ENCODE measurements at places on chromosomes 3 and 15. TPM values are rescaled to one million over a fixed set of nuclear protein-coding genes. Genes with fewer than 3 reads are reported as not detected.

GRCh38 chr3:149510480-149510879 is 36.0 kb downstream of the TM4SF4 start:
- no peak overlapping the region for H3K27ac ChIP-seq
- DNase-seq = no peak
- no peaks in the 10 kb centered on the region for H3K36me3 ChIP-seq
- H3K27me3 ChIP-seq = no peaks in the 10 kb centered on the region
- H3K4me3 ChIP-seq = no peak overlapping the region

Gene PLA1A
- 2.9 TPM for total RNA-seq

DNA sequence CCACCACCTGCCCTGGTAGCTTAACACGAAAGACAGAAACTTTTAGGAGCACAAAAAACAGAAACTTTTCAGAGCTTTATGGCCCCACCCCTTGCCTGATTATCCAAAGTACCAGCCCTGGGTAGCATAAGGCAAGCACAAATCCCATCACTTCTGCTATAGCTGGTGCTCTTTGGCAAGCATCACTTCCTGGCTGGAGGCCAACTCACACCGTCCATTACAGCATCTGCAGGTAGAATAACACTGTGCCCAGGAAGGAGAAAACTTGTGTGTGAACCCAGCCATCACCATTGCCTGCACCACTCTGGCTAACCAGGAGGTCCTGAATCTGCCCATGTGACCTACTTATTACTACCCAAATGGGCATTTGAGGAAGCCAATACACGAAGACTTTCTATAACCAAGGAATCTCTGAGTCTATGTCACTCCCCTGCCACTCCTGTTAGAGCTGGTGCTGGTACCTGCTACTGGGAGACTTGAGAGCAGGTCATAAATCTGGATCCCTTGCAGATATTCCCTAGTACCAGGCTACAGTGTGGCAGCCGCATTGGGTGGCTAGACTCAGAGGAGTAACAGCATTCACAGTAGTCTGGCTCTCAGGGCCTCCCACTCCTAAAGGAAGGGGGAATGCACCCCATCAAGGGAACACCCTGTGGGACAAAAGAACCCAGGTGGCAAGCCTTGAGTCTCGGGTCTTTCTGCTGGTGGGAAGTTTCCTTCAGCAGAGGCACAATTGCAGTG is 73.3 kb upstream of the AKAP13 start:
- H3K4me3 ChIP-seq = no peak overlapping the region
- no peak overlapping the region for H3K27ac ChIP-seq
- no peak for DNase-seq
- no peaks in the 10 kb centered on the region for H3K36me3 ChIP-seq
- no peaks in the 10 kb centered on the region for H3K4me1 ChIP-seq

DNA sequence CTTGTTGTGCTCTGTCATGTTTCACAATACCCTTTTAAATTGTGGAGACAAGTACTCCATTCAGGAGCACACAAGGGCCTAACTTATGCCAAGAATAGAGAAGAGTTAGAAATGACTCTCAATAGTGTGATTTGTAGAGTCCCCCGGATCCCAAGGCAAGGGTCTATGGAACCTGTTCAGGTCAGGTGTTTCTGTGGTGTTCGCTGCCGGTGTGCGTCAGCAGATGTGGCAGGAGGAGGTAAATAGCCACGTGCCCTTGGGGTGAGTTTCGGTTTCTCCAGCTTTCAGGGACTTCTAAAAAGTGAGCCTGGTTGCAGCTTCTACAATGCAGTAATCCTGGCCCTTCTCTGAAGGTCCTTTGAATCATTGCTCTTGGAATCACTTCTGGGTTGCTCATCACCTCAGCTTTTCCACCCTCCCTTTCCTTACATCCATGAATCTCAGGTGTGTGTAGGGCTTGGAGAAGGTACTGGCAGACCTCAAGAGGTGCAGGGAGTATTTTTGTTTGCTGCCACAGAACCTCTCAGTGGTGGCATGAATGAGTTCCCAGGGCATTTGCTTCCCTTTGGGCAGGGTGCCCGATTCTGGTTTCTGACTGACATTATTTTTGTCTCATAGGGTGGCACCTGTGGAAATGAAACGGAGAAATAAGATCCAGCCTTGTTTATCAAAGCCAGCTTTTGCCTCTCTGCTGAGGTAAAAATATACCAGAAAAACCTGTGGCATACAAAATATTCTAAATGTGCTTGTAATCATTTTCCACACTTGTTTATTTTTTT is 7.3 kb downstream of the ST3GAL6 start:
- H3K27ac ChIP-seq = no peak overlapping the region
- H3K27me3 ChIP-seq = no peaks in the 10 kb centered on the region
- H3K4me3 ChIP-seq = no peak overlapping the region
- H3K4me1 ChIP-seq = no peaks in the 10 kb centered on the region
- DNase-seq = no peak

GRCh38 chr3:99313485-99313884 is 324.9 kb upstream of the COL8A1 start:
- no peak overlapping the region for H3K27ac ChIP-seq
- H3K36me3 ChIP-seq = no peaks in the 10 kb centered on the region
- no peak overlapping the region for H3K4me3 ChIP-seq
- DNase-seq = no peak

Gene CDCP1
- total RNA-seq = 14.4 TPM

DNA sequence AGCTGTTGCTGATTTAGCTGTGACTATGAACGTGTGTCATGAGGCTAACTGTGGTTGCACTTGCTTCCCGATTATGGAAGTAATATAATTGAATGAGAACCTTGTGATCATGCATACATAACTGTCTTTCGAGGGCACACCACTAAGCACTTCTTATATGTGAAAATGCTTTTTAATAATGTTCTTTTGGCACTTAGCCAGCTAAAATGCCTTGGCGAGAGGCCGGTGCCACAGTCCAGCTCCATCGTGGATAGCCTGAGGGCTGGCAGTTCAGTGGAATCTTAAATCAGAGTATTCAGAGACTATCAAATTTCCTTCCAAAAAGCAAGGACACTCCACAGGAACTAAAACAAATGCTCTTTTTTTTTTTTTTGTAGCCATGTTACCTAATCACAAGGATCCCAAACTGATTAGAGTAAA is 161.6 kb upstream of the FRMD4B start:
- H3K4me1 ChIP-seq = no peaks in the 10 kb centered on the region
- no peak overlapping the region for H3K4me3 ChIP-seq
- no peak for DNase-seq
- no peaks in the 10 kb centered on the region for H3K36me3 ChIP-seq

DNA sequence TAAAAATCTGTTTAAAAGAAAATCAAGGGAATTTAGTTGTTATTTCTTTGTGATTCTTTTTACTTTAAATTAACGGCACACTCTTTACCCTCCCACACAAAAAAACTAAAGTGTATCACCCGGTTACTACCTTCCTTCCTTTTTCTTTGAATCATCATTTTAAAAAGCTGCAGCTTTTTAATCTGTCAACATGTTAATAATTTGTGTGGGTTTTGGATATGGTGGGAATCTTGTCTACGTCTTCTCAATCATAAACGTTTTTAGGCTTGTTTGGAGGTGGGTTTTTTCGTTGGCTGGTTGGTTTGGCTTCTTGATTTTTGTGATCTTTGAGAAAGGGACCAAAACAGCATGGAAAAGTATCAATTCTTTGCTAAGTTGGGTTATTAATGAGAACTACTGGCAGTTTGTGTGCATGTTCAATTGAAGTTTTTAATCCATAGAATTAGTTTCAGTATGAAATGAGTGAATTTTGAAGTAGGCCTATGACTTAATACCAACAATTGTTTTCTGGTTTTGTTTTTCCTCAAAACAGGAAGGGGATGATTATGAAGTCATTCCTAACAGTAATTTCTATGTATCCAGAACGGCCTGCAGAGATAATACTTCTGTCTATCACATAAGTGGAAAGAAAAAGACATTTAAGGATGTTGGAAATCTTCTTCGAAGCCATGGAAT is 4.5 kb downstream of the SMC4 start:
- no peak for DNase-seq
- H3K4me3 ChIP-seq = no peak overlapping the region
- no peaks in the 10 kb centered on the region for H3K27me3 ChIP-seq
- no peak overlapping the region for H3K27ac ChIP-seq
- H3K4me1 ChIP-seq = no peaks in the 10 kb centered on the region

GRCh38 chr15:95017666-95018328 is 786.4 kb downstream of the MCTP2 start:
- no peaks in the 10 kb centered on the region for H3K27me3 ChIP-seq
- H3K4me1 ChIP-seq = no peaks in the 10 kb centered on the region
- no peak overlapping the region for H3K27ac ChIP-seq

DNA sequence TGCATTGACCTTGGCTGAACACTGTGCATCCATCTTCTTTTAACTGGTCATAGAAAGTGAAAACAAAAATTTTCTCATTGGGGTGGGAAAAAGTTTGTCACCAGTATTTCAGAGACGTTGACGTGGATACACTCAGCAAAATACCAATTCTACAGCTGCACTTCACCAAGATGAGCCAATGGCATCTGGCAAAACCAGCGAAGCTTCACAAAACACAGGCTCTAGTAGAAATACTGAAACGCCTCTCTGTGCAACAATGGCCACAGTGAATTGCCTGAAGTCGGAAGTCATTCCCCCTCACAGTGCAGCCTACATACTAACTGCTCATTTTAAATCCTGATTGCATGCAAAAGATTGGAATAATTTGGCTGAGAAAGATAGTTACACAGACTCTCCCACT is 17.0 kb downstream of the PCYT1A start:
- no peaks in the 10 kb centered on the region for H3K36me3 ChIP-seq
- H3K4me3 ChIP-seq = no peak overlapping the region
- no peak for DNase-seq
- H3K27ac ChIP-seq = no peak overlapping the region
- no peaks in the 10 kb centered on the region for H3K27me3 ChIP-seq

GRCh38 chr3:131501949-131502348 is 822 bp downstream of the MRPL3 start:
- no peak for DNase-seq
- H3K27ac ChIP-seq = no peak overlapping the region
- H3K4me3 ChIP-seq = peak overlapping the region; percentile 88
- H3K36me3 ChIP-seq = no peaks in the 10 kb centered on the region

Gene SLC12A1
- total RNA-seq = not detected

- H3K36me3 ChIP-seq = no peaks in the 10 kb centered on the region
- no peaks in the 10 kb centered on the region for H3K27me3 ChIP-seq
- H3K4me1 ChIP-seq = no peaks in the 10 kb centered on the region
- no peak overlapping the region for H3K4me3 ChIP-seq
- H3K27ac ChIP-seq = no peak overlapping the region
- no peak for DNase-seq
Observed at GRCh38 chr3:71972031-71972430, 187.1 kb upstream of the PROK2 start.

GRCh38 chr3:51343918-51344687 is 41.0 kb upstream of the MANF start:
- H3K27ac ChIP-seq = no peak overlapping the region
- no peak for DNase-seq
- no peaks in the 10 kb centered on the region for H3K27me3 ChIP-seq
- H3K4me1 ChIP-seq = peaks cover 4% of the 10 kb centered on the region
- H3K36me3 ChIP-seq = no peaks in the 10 kb centered on the region

GRCh38 chr3:183308751-183309150 is 55.7 kb downstream of the B3GNT5 start:
- H3K36me3 ChIP-seq = no peaks in the 10 kb centered on the region
- H3K4me3 ChIP-seq = no peak overlapping the region
- H3K4me1 ChIP-seq = no peaks in the 10 kb centered on the region
- H3K27me3 ChIP-seq = no peaks in the 10 kb centered on the region
- no peak overlapping the region for H3K27ac ChIP-seq

Gene KLF15
- 37.1 TPM for total RNA-seq

Gene AADAC
- not detected for total RNA-seq

Gene CELF6
- 7.0 TPM for total RNA-seq

GRCh38 chr3:36456784-36457183 is 76.5 kb downstream of the STAC start:
- H3K4me3 ChIP-seq = no peak overlapping the region
- no peak overlapping the region for H3K27ac ChIP-seq
- H3K4me1 ChIP-seq = no peaks in the 10 kb centered on the region
- DNase-seq = no peak
- H3K36me3 ChIP-seq = no peaks in the 10 kb centered on the region
- H3K27me3 ChIP-seq = no peaks in the 10 kb centered on the region

Gene THPO
- 1.3 TPM for total RNA-seq

DNA sequence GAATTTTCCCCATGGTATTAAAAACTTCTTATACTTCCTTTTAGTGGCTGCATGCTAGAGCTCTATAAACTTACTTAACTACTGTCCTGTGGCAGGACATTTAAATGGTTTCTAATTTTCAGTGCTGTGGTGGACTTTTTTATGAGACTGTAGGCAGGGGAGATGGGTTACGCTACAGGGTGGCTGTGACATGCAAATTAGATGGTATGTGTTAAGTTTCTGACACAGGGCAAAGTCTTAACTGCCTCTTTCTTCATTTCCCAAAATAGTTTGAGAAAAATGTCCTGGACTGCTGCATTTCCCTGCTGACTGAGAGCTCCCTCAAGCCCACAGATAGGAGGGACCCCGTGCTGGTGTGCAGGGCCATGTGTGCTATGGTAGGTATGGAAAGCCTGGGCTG is 22.0 kb downstream of the TGM4 start:
- no peak overlapping the region for H3K4me3 ChIP-seq
- H3K4me1 ChIP-seq = no peaks in the 10 kb centered on the region
- no peak for DNase-seq
- H3K36me3 ChIP-seq = no peaks in the 10 kb centered on the region
- H3K27me3 ChIP-seq = no peaks in the 10 kb centered on the region

DNA sequence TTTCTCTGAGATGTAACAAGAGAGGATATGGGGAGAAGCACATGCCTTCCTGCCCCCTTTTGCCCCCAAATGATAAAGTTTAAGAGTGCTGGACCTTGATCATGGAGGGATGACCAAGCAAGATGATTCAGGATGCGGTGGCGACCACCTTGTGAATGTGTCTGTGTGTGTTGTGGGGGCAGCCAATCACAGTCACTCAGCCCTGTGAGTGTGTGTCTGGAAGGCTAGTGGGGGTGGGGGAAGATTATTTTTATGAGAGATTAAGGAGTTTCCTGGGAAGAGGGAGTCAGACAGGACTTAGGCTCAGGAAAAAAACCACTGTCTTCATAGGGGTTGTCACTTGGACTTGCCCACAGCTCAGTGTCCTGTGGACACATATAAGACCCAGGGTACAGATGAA is 57.8 kb upstream of the KY start:
- H3K4me1 ChIP-seq = peaks cover 3% of the 10 kb centered on the region
- no peak overlapping the region for H3K4me3 ChIP-seq
- no peaks in the 10 kb centered on the region for H3K27me3 ChIP-seq
- H3K27ac ChIP-seq = no peak overlapping the region
- no peaks in the 10 kb centered on the region for H3K36me3 ChIP-seq

Gene CPB1
- total RNA-seq = 16.5 TPM

- H3K36me3 ChIP-seq = no peaks in the 10 kb centered on the region
- H3K4me3 ChIP-seq = peak overlapping the region; percentile 67
- H3K4me1 ChIP-seq = peaks cover 1% of the 10 kb centered on the region
- DNase-seq = no peak
- H3K27ac ChIP-seq = peak overlapping the region; percentile 82
- H3K27me3 ChIP-seq = no peaks in the 10 kb centered on the region
Observed at GRCh38 chr3:185151964-185152409, 873 bp downstream of the C3orf70 start.

GRCh38 chr15:101615986-101616848 is 36.0 kb downstream of the TM2D3 start:
- H3K27ac ChIP-seq = no peak overlapping the region
- H3K4me1 ChIP-seq = peaks cover 11% of the 10 kb centered on the region
- peak; percentile 81 for DNase-seq
- H3K27me3 ChIP-seq = no peaks in the 10 kb centered on the region

All from ovary (tissue), 10 donors.